ENCODE measurements at places on chromosomes 7 and 10.

DNA sequence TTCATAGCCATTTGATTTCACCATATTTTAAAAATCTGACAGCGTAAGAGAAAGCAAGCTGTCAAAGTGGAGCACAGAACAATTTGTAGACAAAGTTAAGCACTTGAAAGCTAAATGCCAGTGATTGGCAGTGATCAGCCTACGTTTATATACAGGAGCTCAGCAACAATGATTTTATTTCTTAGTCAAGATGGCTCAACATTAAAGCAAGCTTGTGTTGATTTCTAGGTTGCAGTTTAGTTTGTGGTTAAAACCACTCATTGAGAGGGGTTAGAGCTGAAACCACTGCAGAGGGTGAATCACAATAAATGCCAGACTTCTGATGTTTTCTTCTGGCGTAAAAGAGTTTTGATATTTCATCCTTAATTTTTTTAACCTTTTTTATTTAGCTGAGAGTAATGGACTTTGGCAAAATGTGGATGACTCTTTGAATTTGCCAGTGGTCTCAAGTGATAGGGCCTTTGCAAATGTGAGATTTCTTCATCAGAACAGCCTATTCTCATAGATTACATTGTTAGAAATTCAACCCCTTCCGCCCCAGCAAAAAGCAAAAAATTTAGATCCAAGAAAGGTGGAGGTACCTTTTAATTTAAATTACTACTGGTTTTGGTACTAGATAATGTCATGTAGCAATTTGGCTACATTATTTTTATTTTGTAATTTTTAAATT is 73.8 kb downstream of the SHOC2 start:
- peak; percentile 69 for DNase-seq

GRCh38 chr7:55085511-55086412 is 66.9 kb downstream of the EGFR start:
- peak; percentile 61 for DNase-seq

DNA sequence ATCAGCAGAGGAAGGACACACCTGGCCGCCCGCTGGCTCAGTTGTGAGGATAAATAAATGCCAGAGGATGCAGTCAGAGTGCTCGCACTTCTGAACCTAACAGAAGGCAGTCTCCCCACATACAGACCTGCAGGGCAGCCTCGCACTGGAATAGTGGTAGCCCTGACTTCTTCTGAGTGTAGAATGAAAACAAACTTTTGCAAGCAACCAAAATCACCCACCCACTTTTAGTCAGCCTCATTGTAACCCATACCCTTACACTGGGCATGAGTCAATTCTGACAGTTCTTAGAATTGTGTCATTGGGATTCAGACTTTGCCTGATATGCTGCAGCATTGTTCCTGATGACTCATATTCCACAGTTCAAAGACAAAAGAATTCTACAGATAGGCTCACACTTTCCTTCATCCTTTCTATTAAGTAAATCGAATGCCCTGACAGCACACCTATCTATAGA is 167.0 kb upstream of the CDK1 start:
- DNase-seq = peak; percentile 82

DNA sequence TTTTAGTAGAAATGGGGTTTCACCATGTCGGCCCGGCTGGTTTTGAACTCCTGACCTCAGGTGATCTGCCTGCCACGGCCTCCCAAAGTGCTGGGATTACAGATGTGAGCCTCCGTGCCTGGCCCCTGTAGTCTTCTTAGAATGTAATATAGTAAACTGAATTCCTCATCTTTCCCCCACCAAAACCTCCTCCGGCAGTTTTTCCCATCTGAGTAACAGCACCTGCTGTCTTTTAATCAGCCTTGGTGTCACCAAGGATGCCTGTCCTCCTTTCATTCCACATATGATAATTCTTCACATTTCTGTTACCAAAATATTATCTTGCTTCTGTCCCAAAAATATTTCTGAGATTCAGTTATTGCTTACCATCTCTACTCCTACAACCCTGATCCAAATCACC is 80.2 kb downstream of the ZEB1 start:
- no peak for DNase-seq

- no peak for DNase-seq
Observed at GRCh38 chr10:112605063-112605462, 158.0 kb downstream of the VTI1A start.

GRCh38 chr7:49638166-49638565 is 135.3 kb upstream of the VWC2 start:
- no peak for DNase-seq

GRCh38 chr7:155794196-155794595 is 18.1 kb downstream of the SHH start:
- no peak for DNase-seq

GRCh38 chr7:55149001-55149400 is 130.2 kb downstream of the EGFR start:
- no peak for DNase-seq

DNA sequence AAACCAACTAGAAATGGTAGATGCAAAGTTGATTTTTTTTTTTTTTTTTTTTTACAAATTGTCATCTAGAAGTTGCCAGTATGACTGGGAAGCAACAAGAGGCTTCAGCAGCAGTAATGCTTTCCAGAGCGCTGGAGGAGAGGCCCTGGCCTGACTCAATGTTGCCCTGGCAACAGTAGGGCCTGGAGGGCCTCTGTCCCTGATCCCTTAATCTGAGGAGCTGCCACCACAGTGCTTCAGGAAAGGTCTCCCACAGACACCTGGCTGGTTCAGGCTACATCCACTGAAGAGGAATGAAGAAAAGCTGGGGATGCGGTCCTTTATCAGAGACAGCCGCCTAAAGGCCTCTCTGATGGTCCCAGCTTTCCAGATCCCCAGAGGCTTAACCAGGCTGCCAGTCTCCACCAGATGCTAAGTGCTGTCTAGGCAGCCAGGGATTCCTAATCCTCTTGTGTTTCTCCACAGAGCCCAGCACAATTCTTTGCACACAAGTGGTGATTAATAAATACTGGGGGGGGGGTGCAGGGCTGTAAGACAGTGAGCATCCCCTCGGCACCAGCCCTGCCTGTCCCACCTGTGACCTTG is 33.7 kb downstream of the ZNF777 start:
- DNase-seq = no peak

GRCh38 chr10:59887972-59888640 is 18.2 kb downstream of the CCDC6 start:
- no peak for DNase-seq

- no peak for DNase-seq
Observed at GRCh38 chr10:121578965-121579364, 19.3 kb downstream of the FGFR2 start.

DNA sequence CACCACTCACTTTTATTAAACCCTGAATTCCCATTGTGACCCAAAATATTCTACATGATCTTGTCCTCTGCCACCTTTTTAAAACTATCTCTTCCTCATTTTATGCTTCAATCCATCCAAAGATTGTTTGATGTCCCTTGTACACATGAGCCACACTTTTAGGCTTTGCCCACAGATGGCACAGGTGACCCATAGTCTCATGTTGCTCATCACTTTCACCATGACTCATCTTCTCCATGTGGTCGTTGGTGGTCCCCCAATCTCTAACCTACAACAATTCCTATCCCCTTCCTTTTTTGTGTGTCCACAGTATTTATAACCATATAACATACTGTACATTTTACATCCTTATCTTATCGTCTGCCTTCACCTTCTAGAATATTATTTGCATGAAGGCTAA is 271.5 kb upstream of the ZWINT start:
- no peak for DNase-seq

- no peak for DNase-seq
Observed at GRCh38 chr7:128415217-128415785, 5.5 kb upstream of the IMPDH1 start.

DNA sequence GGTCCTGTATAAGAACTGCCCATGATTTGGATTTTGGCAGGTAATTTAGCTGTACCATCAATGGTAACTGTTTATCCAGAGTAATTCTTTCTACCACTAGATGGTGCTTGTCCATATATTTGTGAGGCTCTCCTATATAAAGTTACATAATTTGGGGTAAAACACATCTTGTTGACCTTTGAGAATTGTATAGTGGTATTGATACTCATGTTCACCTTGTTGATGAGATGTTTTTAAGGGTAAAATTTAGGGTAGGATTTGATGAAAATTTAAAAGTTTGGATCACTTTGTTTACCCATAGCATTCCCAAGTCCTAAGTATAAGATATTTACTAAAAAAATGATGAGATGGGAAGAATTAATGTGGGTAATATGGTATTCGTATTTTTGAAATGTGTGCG is 31.6 kb downstream of the ST7 start:
- peak; percentile 58 for DNase-seq

DNA sequence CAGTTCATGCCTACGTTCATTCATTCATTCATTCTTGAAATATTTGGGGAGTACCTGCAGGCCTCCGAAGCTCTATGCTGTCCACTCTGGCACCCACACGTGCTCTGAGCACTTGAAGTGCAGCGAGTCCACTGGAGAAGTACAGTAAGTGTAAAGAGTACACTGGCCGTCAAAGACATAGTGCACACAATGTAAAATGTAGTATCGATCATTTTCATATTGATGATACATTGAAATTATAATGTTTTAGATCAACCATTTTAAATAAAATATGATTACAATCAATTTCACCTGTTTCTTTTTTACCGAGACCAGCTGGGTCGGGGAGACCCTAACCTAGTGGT is 37.0 kb upstream of the PURB start:
- no peak for DNase-seq

- peak; percentile 27 for DNase-seq
Observed at GRCh38 chr10:72794260-72794659, 99.3 kb upstream of the OIT3 start.

DNA sequence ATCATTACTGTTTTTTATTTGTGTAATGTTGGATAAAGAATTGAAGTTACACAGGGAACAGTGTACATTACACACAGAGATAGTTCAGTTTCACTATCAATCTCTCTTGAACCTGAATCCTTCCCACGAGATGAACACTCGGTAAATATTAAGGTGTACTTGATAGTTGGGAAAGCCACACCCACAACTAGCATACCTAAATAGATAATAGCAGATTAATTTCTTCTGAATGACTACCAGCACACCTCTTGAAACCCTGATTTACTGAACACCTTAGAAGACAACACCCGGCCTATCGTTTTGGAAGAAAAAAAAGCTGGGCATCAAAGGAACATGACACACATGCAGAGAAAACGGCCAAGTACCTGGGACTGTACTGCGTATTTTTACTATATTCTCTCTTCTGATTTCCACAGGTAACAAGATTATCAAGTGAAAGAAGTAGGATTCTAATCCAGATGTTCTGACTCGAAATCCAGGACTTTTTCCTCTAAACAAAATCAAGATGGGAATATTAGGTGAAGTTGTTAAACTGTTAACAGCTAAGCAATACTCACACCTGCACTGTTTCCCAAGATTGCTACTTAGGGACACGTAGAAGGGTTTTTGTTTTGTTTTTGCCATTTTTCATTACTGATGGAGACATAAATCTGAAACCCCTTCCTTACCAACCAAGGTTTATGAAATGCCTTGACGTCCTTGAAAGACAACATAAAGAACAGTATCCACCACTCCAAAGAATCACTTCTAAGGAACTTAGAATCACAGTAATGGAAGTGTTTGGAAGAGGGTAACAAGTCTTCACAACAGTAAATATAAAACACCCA is 1.0 kb downstream of the CCDC186 start:
- DNase-seq = peak; percentile 33

DNA sequence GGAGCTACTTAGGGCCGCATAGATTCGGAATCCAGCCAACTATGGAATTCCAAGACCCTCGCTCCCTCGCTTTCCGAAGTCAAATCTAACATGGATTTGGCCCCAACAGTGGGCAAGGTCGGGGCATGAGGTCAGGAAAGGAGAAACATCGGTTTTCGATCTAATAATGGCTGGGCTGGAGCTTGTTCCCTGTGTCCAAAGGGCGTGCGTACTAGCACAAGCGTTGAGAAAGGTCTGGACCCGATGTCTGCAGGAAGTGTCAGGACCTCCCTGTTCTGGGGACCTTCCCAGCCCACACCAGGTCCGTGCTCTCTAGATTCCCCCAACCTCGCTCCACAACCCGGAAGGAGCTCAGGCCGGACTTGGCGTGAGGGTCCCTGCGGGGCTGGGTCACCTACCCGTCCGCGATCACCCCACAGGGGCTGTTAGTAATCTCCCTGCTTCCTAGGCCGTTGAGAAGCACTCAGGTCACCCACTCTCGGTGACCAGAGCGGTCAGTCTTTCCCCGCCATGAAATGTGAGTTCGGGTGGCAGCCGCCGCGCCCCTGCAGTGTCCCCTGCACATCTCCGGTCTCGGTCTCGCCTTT is 4.8 kb downstream of the FEZF1 start:
- DNase-seq = no peak

- no peak for DNase-seq
Observed at GRCh38 chr7:138374119-138374693, 85.9 kb upstream of the TRIM24 start.

DNA sequence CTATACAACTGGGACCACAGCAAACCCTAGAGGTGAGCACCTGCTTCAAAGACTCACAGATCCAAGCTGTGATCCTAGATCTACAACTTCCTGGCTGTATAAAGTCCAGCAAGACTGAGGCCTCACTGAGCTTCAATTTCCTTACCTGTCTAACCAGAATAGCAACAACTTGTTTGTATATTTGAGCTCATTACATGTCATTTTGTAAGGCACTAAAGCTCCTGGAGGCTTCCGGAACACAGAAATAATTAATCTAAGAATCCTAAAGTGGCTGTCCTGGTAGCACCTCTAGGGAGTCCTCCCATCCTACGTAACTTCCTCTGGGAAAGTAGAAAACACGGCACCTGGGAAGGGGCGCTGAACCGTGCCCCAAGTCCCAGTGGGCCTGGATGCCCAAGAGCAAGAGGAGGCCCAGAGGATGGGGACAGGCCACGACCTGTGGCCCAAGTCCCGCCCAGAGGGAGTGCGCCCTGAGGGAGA is 39.4 kb downstream of the HK1 start:
- DNase-seq = no peak

- peak; percentile 97 for DNase-seq
Observed at GRCh38 chr7:55185941-55186609, 167.3 kb downstream of the EGFR start.

- DNase-seq = no peak
Observed at GRCh38 chr7:128781851-128782250, 6.3 kb upstream of the OPN1SW start.

- no peak for DNase-seq
Observed at GRCh38 chr10:105969884-105970377, 1194.6 kb downstream of the SORCS1 start.

GRCh38 chr7:72538856-72539255 is 126.7 kb upstream of the CALN1 start:
- no peak for DNase-seq

DNA sequence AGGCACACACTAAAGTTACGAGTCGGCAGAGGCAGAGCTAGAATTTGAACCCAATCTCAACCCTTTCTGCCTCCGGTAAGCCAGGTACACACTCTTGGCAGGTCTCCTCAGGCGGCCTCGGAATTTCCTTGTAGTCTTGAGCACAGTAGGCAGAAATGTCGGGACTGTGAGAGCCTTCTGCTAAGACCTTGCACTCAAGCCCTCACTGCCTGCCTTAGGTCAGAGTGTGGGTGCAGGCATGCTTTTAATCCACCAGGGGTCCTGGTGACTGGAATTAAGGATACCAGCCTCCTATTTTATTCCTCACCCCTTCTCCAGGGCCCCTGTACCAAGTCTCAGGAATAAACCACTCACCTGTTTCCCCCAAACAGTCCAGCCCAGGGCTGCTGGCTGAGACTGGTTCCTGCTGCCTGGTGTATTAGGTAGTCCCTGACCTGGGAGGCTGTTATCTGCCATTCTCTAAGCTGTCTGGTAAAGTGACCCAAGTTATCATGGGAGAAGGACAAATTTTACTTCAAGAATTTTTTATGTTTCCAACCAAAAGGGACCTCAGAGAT is 855 bp downstream of the ATP6V1F start:
- peak; percentile 90 for DNase-seq

GRCh38 chr7:30851651-30852307 is 59.9 kb upstream of the AQP1 start:
- no peak for DNase-seq
